ENCODE measurements at places on chromosomes 3 and 15.

DNA sequence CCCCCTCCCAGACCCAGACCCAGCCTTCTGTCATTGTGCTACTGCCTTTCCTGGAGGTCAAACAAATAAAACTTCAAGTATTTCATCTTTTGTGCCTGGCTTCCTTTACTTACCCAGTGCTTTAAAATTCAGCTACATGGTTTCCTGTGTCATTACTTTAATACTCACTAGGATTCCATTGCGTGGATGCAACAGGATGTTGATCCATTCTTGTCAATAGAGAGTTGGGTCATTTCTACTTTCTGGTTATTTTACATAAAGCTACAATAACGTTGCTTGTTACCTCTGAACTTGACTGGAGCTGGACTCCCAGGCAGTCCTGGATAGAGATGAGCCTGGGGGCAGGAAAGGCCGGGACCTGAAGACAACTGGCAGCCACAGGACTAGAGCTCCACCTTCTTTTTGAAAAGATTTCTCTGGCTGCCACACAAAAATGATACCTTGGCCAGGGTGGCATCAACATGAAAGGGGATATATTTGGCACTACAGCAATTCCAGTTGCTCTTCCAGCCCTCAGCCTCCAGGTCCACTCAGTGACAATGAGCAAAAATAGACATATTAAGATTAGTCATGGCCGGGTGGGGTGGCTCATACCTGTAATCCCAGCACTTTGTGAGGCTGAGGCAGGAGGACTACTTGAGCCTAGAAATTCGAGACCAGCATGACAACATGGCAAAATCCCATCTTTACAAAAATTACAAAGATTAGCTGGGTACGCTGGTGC is 23.3 kb upstream of the HEG1 start:
- DNase-seq: no peak

DNA sequence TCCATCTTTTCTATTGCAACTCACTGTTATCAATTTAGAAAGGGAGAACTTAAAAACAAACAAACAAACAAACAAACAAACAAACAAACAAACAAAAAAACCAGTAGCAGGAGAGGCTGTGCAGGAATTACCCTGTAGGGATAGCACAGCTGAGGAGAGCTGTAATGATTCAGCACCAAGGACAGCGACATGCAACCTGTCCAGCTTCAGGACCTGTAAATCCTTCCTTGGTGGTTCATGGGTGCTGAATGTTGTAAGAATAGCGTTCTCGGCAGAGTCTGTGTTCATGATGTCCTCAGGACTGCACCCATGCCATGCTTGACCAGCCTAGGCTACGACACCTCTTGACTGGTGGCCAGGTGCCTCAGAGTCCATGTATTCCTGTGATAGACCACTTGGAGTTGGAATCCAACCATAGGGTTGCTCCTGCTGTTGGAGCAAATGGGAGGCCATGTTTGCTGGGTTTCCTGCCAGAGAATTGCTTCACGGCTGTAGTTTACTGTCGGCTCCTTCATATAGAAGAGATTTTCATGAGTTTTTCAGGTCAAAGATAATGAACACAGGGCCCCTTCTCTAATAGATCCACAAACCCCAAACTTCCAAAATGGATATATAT is 65.9 kb downstream of the CACNA2D3 start:
- peak; percentile 12 for DNase-seq

DNA sequence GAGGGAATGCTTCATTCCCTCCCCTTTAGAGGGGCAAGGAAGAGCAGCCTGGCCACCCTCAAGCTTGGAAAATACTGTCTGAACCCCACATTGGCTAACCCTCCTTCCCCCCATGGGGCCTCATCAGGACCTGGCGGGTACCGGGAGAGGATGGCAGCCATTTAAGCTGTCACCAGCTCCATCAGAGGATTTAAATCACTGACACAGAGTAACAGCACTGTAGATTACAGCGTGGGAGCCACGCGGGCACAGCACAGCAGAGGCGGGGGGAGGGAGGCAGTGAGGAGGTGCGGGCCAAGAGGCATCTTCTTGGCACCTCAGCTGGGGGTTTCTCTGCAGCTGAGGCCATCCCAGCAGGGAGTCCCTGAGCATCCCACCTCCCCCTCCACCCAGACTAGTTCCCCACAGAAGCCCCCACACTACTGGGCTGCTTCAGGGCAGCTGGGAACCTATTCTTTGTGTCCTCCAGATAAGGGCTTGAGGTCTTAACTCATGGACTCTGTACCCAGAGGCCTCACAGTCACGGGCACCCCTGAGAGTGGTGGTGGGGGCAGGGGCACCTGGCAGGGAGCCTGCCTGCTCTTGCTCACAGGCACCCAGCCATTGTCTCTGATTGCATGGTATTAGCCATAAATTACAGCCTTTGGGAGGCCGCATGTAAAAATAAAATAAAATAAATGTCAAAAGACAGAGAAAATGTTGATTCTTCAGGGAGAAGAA is 21.9 kb upstream of the CACNA2D2 start:
- DNase-seq: no peak

DNA sequence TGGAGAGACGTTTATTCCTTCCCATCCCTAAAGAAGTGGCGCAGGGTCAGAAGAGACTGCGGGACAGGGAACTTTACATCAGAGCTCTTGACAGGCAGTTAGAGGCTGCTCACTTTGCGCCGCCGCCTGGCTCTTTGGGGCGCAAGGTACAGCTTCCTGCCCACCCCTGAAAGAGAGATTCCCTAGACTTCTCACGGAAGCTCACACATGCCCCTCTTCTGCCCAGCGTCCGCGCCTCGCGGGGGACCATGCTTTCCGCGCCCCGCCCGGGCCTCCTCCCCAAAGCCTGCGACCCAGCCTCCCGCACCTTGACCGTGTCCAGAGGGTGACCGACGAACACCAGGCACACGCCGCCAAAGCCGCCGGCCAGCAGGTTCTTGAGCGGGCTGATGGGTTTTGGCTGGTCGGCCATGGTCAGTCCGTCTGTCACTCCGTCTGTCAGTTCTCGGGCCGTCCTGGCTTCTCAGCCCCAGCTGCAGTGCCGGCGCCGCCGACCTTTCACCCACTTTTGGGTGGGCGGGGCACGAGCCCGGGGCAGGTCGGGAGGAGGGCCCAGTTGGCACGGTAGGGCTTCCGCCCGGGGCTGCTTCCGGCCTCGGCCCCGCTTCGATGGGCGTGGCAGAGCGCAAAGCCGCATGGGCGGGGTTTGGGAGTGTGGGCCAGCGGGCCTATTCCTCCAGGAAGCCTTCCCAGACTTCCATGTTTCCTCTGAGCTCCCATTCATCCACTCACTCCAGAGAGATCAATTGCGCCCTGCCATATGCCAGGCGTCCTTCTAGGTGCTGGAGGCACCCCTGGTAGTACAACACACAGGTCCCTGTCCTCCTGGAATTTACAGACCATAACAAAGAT is at the start of gene SLC25A20:
TSS of gene SLC25A20 (minus strand) at position 500 of the 852 bp plus-strand sequence. CDS start at position 412, 88 bp downstream.
- DNase-seq: peak; percentile 78

- no peak for DNase-seq
These were observed 20.1 kb downstream of the GTF2E1 start for GRCh38 chr3:120762615-120763014.

- no peak for DNase-seq
These were observed 222.3 kb upstream of the THBS1 start for GRCh38 chr15:39358441-39359041.

- DNase-seq: no peak
These were observed 224.3 kb upstream of the SETMAR start for GRCh38 chr3:4078903-4079302.

GRCh38 chr3:195411836-195412235 is 31.0 kb downstream of the ACAP2 start:
- no peak for DNase-seq

GRCh38 chr3:87200060-87200647 is 27.0 kb upstream of the CHMP2B start:
- DNase-seq: no peak

All from GDM1 (cell line).